ENCODE measurements at places on chromosomes 2 and 18.

DNA sequence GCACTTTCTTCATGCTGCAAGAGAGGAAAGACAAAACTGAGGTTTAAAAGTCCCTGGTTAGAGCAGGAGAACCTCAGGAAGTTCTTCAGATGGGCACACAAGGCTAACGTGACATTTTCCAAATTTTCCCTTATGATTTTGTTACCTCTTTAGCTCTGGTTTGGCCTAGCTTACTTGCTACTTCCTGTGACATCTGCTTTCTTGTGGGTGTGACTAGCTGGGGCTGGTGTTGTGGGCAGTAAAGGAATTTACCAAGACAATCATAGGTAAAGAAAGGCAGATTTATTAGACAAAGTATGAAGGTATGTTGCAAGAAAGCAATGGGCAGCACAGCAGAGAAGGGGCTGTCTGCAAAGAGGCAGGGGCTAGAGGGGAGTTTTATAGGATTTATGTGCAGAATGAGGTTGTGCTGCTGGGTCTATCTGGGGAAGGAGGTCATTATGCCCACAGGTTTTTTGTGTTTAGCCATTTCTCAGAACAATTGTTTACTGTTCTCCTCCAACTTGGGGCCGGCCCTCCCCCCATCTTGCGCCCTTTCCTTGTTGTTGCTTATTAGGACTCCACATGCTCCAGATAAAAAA, 6.7 kb upstream of the TNP1 start:
- no peak for DNase-seq

GRCh38 chr2:118832071-118832790, 15.2 kb downstream of the EN1 start:
- DNase-seq, result no peak

DNA sequence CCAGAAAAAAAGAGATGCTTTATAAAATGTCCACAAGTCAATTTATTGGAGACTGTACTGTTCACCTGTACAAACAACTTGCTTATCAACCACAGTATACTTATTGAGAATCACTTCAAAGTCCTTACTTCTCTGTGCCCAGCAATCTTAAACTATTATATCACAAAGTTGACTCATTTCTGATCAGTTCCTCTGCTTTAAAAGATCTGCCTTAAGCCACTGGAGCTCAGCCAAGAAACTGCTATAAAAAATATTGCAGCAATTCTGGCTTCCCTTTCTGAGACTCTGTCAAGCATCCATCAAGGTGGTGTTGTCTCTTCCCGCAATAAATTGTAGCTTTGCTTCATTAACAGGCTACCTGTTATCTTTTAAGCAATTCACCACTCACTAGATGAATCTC, 375.2 kb upstream of the SPHKAP start:
- DNase-seq, result no peak

- DNase-seq, result no peak
Observed at GRCh38 chr18:21057112-21057511, 54.5 kb downstream of the ROCK1 start.

GRCh38 chr2:163515836-163516235, 220.0 kb downstream of the FIGN start:
- no peak for DNase-seq

- DNase-seq, result no peak
Observed at GRCh38 chr2:7023542-7023941, 106.3 kb downstream of the RNF144A start.

GRCh38 chr2:18077231-18077630, 198.8 kb downstream of the KCNS3 start:
- DNase-seq, result no peak

- no peak for DNase-seq
Observed at GRCh38 chr18:21162786-21163185, 51.2 kb upstream of the ROCK1 start.

DNA sequence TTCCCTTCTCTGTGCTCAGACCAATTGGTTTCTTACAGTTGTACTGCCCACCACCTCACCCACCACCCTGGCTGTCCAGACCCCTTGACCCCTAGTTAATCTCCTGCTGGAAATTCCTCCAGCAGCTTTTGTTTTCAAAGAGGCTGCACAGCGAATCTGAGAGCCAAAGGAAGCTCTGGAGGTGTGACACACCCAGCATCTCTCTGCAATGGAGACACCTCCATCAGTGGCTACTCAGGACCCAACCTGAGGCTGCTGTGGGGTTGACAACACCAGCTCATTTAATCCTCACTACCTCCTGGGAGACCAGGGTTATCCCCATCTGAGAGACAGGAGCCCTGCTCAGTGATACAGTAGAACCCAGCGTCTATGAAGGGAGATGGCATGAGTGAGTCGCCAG, 86.4 kb downstream of the BIN1 start:
- DNase-seq, result no peak

DNA sequence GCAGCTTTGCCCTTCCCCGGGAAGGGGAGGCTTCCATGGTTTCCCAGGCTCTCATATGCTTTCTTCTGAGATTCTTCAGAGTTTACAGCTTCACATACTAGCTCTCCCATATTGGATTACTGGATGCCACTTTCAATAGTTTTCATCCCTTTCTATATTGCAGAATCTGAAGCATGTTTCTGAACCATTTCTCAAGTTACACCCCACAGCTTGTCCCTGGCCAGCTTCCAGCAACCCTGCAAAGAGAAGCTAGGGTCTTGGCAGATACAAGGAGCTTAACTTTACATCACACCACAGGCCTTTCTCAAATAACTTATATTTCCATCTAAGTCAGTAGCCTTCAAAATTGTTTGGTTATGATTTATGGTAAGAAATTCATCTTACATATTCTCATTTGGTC, 39.6 kb downstream of the LHCGR start:
- DNase-seq, result no peak

DNA sequence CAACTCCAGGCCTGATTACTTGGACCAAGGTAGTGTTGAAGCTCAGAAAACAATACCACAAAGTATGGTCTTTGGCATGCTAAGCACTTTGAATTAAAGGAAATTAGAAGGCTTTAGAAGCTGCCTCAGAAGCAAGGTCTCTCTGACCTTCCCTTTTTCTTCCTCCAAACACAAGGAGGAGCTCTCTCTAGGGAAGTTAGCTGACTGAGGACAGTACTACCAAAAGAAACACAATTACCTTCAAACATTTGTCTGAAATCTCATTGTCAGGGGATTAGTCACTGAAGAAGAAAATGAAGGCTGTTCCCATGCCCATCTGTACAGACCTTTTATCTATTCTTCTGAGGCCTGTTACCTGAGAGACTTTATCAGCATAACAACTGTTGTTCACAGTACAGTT, 279.3 kb downstream of the CDH20 start:
- DNase-seq, result no peak
